WTC11 (cell line): ENCODE measurements at places on chromosomes 3 and 15.
A peak's percentile ranks its signal among the peaks of the same experiment; 100 is the strongest.

- peak; percentile 9 for DNase-seq
These were observed 45.2 kb downstream of the ADAMTS7 start for GRCh38 chr15:78766041-78766440.

- DNase-seq, result no peak
These were observed 66.4 kb downstream of the RYR3 start for GRCh38 chr15:33377204-33377603.

- DNase-seq, result peak; percentile 32
These were observed 44.3 kb downstream of the ADGRG7 start for GRCh38 chr3:100653604-100654294.

- no peak for DNase-seq
These were observed 90.2 kb downstream of the NFKBIZ start for GRCh38 chr3:101939361-101940049.

DNA sequence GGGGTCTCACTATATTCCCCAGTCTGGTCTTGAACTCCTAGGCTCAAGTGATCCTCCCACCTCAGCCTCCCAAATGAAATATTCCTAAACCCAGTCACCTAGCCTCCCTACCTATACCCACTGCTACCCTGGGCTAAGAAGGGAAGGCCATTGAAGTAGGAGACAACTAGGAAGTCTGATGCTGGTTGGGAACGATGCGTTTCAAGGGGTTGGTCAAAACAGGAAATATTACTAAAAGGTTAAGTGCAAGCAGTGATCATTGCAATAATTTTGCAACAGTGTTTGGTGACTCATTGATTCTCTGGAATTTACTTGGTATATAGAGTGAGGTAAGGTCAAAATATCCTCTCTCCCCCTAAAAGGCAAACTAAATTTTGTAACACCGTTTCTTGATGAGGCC, 4.6 kb upstream of the UQCRC1 start:
- DNase-seq, result no peak

DNA sequence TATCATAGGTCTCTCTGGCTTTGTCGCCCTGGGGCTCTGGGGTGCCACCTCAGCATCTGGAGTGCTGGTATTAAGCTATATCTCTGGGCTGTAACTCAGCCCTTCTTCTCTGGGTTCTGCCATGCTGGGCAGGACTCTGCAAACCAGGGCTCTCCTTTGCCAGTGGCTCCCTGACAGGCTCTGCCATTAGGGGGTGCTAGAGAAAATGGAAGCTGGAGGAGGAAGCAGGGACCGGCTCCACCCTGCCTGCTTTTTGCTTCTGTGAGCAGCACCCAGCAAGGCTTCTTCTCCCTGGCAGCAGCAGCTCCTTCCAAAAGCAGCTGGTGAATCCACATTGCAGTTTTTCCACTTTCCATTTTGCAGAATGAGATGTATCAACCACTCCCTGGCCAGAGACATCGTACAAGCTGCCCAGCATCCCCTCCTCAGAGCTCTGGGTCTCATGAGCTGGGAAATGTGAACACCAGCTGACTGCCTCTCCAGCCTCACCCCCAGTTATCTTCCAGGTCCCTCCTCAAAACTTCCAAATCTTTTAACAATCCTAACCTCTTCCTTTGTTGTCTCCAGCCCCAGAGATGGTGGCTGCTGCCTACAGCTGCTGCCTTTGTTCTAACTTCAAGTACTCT, 165.0 kb downstream of the ABHD5 start:
- DNase-seq, result peak; percentile 82

- DNase-seq, result no peak
These were observed 154.4 kb upstream of the HES1 start for GRCh38 chr3:193981504-193981903.

- peak; percentile 32 for DNase-seq
These were observed 916 bp downstream of the IDH3A start for GRCh38 chr15:78149805-78150751.

DNA sequence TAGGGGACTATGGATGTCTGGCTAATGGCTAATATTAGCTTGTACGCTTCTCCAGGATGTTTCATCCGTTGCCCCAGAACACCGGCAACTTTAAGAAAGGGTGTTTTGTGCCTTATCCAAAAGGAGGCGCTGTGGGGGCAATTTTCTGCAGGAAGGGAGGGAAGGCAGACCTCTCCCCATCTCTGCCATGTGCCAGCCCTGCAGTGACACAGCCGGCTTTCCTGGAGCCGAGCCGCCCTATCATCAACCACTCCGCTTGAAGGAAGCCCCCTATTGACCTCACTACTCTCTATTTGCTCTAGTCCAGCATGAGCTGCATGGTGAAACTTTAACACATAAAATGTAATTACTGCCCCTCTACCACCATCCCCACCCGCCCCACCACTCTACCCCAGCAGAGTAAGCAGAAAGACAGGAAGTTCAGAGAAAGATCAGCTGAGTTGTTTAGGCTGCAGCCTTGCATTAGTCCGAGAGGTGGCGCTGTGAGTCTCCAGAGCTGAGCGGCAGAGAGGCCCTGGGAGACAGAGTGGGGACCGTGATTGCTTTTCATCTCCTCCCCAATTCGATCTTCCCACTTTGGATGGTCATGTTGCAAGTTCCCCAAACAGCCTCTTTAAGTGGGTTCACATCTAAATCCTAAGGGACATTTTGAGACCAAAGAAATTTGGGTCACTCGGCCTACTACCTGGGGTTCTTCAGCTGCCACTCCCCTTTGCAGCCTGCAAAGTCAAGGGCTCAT, 24.5 kb upstream of the RAD18 start:
- peak; percentile 85 for DNase-seq

DNA sequence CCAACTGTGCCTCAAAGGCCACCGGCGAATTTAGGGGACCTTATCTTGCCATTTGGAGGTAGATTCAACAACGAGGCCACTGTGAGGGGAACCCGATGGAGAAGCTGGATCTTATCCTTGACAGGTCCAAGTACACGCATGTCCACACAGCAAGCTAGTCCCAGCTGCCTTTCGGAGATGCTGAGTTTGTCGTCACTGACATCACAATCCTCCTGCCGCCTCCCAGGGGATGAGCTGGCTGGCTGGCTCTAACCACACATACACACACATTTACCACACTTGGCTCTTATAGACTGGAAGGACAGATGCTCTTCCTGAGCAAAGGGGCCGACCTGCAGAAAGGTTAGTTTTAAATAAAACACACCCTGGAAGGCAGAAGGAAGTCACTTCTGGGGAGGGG, 176.3 kb downstream of the STT3B start:
- DNase-seq, result no peak

DNA sequence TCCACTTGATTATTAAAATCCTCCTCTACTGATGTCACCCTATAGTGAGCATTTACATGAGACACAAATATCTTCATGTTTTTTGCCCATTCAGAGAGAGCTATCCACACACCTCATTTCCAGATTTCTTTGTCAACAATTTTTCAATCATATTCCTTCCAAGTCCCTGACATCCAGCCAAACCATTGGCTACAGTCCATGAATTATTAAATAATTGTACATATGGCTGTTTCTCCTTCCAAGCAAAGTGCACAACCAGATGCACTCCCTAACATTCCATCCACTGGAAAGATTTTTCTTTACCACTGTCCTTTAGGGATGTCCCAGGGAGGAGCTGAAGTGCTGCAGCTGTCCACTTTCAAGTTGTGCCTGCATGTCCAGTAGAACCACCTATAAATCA, 328.0 kb upstream of the MDFIC2 start:
- DNase-seq, result no peak

DNA sequence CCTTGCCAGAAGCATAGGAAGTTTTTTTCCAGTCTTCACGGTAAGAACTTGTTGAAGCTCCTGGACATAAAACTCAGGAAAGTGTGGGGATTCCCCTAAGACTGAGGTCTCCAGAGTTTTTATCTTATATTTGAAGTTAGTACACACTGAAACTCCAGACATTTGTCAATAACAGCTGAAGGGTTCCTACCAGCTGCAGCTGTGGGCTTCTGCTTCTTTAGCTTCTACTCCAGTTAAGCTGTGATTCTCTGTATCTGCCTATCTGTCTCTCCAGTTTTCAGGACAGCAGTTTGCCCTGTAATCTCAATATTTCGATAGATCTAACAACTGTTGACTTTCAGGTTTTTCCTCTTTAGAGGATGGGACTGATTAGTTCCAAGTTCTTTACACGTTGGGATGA, 966.0 kb upstream of the SEMA6D start:
- no peak for DNase-seq

DNA sequence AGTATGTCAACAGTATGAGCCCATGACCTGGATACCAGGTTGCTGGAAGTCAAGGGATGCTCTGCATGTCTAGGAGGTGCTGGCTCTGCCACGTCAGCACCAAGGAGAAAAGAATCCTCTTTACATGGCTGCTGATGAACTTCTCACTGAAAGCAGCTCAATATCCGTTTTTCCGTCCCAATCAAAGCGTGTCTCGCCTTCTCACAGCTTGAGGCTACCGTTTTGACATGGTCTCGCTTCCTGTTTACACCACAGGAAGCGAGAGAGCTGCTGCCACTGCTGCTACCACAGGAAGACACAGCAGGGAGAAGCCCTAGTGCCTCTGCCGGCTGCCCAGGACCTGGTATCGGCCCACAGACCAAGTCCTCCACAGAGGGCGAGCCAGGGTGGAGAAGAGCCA, 27.3 kb downstream of the STARD5 start:
- no peak for DNase-seq

GRCh38 chr3:11908981-11909698, 62.5 kb upstream of the TAMM41 start:
- DNase-seq, result no peak

DNA sequence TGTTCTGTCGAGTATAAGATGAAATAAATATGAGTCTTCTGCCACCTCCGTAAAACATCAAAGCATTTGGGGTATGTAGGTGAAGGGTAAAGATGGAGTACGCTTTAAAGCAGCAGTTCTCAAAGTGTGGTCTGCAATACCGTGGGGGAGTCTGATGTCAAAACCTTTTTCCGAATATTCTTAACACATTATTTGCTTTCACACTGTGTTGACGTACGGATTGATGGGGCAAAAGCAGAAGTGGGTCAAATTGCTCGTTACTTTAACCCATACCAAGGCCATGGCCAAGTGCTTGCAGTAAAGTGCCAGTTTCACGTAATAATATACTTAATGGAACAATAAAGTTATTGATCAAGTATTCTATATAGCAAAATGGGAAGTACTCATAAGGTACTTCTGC, 36.3 kb downstream of the PAK2 start:
- DNase-seq, result no peak

DNA sequence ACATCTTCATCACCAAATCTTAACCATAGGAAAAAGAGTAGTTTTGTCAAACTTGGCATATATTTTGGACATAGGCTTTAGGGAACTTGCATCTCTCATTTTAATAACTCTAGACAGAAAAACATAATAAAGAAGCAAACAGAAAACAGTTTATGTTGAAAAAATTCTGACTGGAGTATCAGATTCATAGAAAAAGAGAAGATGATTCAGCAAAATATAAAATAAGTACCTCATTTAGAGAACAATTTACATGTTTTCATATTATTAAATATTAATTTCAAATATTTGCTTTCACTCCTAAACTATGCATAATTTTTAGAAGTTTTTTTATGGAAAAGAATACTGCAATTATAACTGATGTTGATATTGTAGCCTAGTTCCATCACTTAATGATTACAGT, 12.5 kb downstream of the SATB1 start:
- DNase-seq, result no peak

GRCh38 chr15:93830221-93831080, 400.9 kb upstream of the MCTP2 start:
- DNase-seq, result no peak

DNA sequence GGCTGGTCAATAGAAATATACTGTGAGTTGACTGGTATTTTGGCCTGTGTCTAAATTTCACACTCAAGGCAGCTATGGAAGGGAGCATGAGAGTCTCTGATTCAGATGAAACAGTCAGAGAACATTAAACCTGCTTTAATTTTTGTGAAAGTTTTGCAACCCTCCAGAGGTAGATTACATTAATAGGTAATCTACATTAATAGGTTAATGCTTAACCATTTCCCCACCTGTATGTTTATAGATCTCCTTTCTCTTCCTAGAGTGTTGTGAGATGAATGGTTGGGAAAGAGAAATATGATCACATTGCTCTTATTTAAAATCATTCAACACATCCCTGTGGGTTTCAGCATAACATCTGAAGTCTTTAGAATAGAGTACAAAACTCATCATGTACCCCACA, 586.9 kb upstream of the DPPA4 start:
- no peak for DNase-seq

DNA sequence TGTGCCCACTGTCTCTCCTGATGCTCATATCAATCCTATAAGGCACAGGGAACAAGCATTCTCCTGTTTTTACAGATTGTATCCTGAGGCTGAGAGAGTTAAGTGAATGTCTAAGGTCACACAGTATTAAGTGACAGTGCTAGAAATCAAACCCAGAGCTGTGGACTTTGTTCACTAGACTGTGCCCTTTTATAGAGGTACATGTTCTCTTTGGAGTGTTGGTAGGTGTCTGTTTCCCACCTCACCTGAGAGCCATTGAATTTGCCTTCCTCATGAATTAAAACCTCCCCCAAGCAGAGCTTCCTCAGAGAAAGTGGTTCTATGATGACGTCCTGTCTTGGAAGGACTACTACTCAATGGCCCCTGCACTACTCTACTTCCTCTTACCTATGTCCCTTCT, 12.4 kb downstream of the ADIPOQ start:
- no peak for DNase-seq

GRCh38 chr3:2741516-2741915, 368.7 kb downstream of the IL5RA start:
- DNase-seq, result no peak

- no peak for DNase-seq
These were observed 616.3 kb upstream of the BCHE start for GRCh38 chr3:166453478-166453877.

GRCh38 chr3:45153658-45154437, 7.7 kb upstream of the CDCP1 start:
- DNase-seq, result no peak

GRCh38 chr3:101898752-101899169, 49.4 kb downstream of the NFKBIZ start:
- DNase-seq, result no peak

DNA sequence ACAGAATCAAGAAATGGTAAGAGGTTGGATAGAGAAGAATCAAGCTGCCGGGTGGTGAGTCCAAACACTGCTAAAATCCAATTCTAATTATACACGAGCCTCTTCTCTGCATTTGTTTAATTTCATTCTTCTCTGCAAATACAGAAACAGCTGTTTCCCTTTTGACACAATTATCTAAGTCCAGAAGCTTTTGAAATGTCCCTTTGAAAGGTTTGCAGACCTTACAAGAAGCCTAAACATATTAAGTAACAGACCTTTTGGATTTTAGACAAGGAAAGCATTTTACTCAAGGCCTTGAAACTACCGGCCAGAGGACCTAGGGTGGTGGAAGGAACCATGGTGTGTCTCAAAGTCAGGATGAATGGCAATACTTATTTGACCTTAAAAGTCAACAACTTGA, 403.8 kb upstream of the ADAMTS9 start:
- DNase-seq, result no peak

DNA sequence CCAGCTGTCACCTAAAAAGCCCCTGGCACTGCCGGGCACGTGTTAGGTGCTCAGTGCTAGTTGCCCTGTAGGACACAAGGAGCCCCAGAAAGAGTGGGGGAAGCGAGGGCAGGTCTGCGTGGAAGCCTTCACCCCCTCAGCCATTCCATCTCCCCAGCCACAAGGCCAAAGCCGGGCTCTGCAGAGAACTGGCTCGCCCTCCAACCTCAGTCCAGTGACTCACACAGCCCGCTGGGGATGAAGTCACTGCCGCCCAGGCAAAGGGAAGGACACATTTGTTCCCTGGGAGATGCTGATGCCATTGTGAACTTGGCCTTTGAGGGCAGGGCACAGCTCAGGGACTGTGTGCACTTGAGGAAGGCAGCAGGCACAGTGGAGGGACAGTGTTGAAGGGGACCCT, 48.1 kb downstream of the IQSEC1 start:
- DNase-seq, result no peak
